ENCODE measurements at places on chromosomes 5 and 9.

DNA sequence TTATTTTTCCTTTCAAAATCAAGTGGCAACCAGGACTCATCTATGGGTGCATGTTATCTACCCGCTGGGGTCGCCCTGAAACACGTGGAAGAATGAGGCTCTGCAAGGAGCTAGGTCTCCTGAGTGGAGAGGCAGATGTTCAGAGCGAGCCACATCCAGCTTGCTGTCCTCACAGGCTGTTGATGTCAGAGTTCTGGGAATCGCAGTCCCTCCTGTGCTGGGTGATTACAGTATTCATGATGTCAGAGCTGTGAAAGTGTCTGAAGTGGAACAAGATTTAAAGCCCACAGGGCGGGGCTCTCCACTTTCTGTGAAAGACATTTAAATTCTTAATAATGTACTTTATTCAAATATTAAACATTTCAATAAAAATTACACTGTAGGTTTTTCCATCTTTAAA lies 24.4 kb upstream of the LMX1B start:
- DNase-seq, result no peak

DNA sequence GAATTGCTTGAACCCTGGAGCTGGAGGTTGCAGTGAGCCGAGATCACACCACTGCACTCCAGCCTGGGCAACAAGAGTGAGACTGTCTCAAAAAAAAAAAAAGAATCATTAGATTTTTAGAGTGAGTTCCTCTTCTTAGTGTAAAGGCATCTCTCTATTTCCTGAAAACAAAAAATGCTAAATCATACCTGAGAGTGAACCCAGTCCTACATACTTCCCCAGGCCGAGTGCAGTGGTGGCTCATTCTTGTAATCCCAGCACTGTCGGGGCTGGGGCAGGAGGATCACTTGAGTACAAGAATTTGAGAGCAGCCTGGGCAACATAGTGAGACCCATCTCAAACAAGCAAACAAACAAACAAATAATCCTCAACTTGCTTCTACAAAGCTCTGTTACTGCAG lies 38.2 kb upstream of the LPAR1 start:
- DNase-seq, result no peak

GRCh38 chr9:15295761-15296405 lies 11.1 kb downstream of the TTC39B start:
- DNase-seq, result no peak

- no peak for DNase-seq
Observed at GRCh38 chr5:142070734-142071133, 37.8 kb upstream of the NDFIP1 start.

DNA sequence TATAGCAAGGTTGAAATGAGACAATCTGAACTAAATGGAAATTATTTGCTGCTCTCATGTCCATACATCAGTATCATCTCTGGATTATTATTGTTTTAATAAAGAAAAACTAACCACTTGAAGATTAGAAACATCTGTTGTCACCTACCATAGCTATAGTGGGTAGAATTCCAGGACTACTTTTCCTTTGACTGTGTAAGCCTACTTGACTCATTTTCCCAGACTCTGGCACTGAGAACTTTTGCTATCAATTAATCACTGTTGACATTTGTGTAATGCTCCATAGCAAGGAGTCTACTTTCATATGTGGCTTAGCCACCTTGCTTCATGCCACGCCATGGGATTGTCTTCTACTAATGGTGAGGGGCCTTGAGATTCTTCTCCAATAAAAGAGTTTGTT lies 59.9 kb upstream of the ARRDC3 start:
- DNase-seq, result no peak

All from NCI-H1694 treated with DMSO at 0.1 percent for 48 hours (cell line).